ENCODE measurements at places on chromosomes 3 and 15. TPM values are rescaled to one million over a fixed set of nuclear protein-coding genes. Genes with fewer than 3 reads are reported as not detected.

DNA sequence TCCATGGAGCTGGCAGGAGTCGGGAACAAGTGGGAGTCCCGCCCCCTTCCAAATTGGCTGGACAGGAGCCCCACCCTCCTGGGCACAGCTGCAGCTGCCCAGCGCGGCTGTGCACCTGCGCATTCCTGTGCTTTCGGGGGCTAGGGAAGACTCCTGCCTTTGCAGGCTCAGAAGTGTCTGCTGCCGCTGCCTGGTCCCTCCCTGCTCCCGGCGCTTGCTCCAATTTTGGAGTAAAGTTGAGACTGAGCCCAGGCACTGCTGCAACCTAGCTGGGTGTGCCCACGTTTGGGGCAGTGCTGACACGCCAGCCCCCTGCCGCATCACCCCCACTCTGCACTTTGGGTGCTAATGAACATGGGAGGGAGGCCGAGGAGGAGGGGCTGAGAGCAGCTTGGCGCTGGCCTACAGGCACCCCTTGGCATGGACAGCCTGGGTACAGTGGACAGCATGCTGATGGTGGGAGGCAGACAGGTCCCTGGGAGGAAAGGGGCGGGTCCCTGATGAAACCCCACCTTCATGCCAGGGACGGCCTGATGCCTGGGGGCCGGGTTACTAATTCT lies 399.2 kb upstream of the CNTN4 start:
- no peak for DNase-seq

DNA sequence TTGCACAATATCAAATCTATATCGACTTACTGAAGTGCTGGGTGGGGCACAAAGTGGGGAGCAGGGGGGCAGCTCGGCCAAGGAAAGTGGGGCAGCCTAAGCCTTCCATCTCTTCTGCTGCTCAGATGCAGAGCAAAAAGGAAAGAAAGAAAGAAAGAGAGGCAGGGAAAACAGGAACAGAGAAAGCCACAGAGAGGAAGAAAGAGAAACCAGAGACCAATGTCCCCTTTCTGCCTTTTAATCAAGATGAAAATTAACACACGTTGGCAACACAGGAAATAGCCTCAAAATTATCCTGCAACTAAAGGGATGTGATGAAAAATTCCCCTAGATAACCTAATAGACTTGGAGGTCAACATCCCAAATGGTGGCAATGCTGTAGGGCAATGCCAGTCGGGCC lies 72.2 kb upstream of the RAD18 start:
- no peak for DNase-seq

- DNase-seq: peak; percentile 40
Observed at GRCh38 chr3:141789281-141789680, 26.1 kb downstream of the GRK7 start.

DNA sequence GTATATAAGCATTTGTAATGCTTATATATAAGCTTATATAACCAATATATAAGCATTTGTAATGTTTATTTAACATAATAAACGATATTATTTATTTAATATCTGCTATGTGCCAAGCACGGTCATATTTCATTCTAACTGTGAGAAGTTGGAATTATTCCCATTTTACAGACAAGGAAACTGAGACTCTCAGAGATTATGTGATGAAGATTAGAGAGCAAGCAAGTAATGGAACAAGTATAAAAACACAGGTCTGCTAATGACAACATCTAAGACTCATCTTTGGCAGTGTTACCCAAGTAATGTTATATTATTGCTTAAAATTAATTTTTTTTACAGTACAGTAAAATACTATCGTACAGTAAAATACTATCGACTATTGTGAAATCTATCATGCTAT lies 4.4 kb downstream of the ATOSA start:
- DNase-seq: no peak

- peak; percentile 74 for DNase-seq
Observed at GRCh38 chr3:175338775-175339535, 479.8 kb downstream of the NAALADL2 start.

GRCh38 chr3:31621314-31621713 lies 88.6 kb downstream of the STT3B start:
- DNase-seq: no peak

GRCh38 chr3:87501076-87501475 lies 224.7 kb upstream of the POU1F1 start:
- DNase-seq: no peak

DNA sequence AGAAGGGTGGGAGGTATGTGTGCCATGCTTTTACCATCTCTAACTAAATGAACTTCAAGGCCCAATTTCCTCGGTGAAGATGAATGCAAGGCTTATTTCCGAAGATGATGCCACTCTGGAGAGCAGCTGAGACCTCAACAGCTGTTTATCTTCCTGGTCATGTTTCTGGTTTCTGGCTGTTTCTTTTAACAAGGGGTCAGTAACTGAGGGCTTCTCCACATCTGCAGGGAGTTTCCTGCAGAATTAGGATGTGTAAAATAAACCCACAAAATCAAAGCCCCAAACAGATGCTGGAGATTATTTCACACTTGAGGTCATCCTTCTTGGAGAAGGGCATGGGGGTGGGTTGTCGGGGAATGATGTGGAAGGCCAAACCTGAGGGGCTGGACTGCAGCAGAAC lies 220.3 kb downstream of the THSD4 start:
- no peak for DNase-seq

- peak; percentile 79 for DNase-seq
Observed at GRCh38 chr3:158711886-158712285, 20.4 kb downstream of the RARRES1 start.

Gene ALDH1L1
- 12.9 TPM for total RNA-seq

Gene WNT7A
- total RNA-seq: 0.47 TPM

Gene RMDN3
- total RNA-seq: 26.9 TPM

Gene GPR176
- total RNA-seq: 58.1 TPM
